ENCODE measurements at places on chromosomes 11 and 22.

DNA sequence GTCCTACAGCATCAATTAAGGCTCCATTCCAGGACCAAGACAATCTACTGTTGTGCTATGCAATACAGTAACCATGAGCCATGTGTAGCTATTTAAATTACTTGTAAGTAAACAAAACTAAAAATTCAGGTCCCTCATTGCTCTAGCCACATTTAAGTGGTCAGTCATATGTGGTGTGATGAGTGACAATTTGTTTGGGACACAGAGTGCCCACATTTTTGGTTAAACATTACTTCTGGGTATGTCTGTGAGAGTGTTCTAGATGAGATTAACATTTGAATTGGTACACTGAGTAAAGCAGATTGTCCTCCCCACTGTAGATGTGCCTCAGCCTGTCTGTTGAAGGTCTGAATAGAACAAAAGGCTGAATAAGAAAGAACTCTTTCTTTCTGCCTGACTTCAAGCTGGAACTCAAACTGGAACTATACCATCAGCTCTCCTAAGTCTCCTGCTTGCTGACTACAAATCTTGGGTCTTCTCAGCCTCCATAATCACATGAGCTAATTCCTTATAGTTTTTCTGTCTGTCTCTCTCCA lies 15.8 kb downstream of the KBTBD3 start:
- no peak for DNase-seq

DNA sequence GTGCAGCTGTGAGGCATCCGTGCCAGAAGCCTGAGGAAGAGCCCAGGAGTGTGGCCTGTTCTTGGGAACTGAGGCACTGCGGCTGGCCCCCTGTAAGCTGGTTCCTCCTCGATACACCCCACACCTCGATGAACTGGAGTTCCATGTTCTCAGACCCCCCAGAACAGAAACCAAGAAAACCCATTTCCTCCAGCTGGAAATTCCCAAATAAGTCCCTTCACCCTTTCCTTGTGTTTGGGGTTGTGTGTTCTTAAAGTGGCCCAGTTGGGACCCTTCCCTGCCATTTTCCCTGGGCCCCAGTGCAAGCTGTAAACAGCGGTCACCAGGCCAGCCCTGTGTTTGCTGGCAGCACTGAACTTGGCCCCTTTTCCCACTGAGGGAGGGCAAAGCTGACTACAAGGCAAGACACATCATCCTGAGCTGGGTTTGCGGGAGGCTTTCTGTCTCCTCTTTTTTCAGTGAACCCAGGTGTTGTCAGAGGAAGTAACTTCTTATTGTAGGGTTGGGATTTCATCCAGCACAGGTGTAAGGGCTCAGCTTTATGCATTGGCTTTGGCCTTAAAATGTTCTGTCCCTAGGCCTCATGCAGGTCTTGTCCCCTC lies 60.1 kb upstream of the MPEG1 start:
- no peak for DNase-seq

GRCh38 chr22:38697425-38698089 lies 3.2 kb downstream of the JOSD1 start:
- no peak for DNase-seq

DNA sequence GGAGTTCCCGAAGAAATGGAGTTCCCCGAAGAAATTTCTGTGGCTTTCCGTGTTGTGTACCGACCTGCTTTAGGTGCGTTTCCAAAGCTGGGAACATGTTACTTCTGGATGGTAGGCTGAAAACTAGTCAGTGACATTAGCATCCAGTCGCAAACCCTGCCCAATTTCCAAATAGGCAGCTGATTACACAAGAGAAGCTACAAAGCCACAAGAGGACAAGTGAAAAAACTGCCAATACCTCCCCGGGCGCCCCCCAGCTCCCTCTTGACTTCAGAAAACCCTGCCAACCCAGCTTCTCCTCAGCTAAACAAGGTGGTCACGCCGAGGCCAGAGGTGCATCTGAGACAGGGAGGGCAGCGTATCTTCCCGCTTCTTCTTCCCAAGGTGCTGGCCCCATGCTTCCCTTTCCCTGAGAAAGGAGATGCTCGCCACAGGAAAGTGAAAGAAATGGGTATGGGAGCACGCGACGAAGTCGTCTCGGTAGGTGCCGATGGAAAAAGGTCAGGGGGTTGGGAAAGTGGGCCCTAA lies 551 bp downstream of the AGBL2 start:
- DNase-seq, result no peak

GRCh38 chr11:121651257-121651605 lies 198.5 kb upstream of the SORL1-AS1 start:
- DNase-seq, result no peak

DNA sequence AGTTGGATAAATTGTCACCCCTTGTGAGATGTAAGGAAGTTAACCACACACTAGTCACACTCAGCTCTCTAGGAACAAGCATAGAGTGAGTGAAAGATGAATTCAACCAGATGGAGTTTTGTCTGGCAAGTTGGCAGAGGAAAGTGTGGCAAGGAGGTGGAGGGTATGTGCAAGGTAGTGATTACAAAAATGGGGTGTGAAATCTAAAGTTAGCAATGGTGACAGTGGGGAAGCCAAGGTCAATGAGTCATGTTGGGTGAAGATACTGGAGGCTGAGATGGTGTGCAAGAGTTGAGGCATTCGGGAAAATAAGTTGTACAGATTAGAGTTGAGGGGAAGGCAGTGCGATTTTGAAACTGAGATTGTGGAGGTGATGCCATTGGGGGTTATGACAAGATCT lies 33.7 kb downstream of the MRGPRX2 start:
- no peak for DNase-seq

DNA sequence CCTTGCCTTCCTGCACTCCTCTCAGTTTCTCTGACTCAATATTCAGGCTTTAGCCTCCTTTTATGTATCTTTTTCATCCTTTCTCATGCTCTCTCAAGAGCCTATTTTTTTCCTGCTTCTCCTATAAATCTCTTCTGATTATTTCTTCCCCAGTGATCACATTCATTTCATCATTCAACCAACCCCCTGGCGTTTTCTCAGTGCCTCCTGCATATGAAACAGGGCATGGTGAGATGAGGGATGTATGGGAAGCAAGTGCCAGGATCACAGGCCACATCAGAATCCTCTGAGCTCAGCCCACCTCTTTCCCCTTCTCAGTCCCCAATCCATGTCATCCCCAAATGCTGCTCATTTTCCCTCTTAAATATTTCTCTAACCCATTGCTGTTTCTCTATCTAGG lies 38.7 kb upstream of the NRIP3 start:
- no peak for DNase-seq

DNA sequence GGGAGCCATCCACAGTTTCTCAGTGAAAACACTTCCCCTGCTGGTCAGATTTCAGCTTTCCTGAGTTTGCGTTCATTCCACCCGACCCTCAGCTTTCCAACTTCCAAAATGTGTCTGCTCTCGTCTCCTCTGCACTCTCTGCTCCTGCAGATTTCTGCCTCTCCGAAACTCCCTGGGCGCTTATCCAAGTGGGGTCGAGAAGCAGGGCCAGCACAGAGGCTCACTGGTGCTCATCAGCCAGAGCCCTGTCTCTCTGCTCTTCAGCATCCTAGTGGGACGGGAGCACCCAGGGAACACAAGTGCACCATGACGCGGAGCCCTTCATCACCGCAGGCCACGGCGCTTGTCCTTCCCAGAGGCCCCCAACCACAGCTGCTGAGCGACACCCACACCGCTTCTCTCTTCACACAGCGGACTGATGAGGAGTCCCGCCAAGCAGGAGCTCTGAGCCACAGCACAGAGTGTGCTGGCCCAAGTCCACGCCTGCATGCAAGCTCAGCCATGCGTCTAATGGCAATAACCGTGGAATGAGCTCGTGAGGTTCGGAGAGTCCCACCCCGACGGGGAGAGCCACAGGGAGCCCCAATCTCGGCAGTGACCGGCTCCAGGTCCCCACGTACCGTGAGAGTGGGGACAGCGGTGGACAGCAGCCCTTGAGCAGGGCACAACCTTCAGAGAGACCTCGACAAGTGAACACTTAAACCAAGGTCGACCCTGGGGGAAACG lies 27.9 kb upstream of the MOB2 start:
- no peak for DNase-seq

DNA sequence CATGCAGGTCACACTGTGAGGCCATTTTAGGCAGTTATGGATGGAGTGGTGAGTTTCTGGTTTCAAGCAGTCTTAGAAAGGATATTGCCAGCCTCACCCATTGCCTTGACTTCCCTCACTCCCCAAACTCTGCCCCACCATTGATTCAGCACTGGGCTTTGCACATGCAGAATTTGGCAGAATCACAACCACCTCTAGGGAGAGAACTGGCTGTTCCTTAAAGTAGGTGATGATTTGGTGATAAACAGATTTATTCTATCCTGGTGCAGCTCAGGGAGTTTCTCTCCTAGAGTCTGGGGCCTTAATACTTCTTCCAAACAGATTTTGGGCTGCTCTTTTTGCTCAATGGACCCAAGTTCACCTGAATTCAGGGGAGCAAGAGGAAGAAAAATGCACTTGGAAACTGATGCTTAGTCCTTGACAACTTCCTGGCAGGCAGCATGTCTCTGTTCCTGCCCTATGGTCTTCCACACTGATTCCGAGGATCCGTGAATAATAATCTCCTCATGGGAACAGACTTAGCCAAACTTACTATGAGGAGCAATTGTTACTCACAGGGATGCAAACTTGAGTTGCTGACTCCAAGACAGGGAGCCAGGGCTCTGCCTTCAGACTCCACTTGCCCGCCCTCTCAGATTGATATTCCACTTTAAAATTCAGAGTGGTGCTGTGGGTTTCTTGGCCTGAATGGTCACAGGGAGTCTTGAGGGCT lies 129.7 kb upstream of the PARVA start:
- no peak for DNase-seq

Measured in NCI-H510A (cell line).